ENCODE measurements at places on chromosomes 16 and 17.
A peak's percentile ranks its signal among the peaks of the same experiment; 100 is the strongest.

DNA sequence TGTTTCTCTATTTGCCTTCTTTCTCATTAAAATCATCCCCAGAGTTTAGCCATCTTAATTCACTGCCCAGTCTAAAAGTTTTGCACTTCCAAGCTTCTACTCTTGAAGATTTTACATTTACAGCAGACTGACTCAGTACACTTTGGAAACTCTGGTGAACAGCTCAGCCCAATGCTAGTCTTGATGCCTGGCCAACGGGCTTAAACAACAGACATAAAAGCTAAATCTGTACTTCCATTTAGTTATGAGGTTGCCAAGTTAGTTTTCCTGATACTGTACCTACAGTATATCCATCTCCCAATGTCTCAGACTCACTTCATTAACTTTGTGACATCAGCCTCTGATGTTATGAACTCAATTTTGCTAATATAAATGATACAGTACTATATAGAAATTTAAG lies 891.8 kb upstream of the SOX9 start:
- DNase-seq, result no peak

DNA sequence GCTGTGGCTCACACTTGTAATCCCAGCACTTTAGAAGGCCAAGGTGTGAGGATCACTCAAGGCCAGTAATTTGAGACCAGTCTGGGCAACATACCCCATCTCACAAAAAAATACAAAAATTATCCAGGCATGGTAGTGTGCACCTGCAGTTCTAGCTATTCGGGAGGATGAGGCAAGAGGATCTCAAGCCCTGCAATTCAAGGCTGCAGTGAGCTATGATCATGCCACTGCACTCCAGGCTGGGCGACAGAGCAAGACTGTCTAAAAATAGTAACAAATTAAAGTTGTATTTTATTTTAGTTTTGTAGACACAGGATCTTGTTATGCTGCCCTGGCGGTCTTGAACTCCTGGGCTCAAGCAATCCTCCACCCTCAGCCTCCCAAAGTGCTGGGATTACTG lies 18.2 kb downstream of the USP31 start:
- no peak for DNase-seq

DNA sequence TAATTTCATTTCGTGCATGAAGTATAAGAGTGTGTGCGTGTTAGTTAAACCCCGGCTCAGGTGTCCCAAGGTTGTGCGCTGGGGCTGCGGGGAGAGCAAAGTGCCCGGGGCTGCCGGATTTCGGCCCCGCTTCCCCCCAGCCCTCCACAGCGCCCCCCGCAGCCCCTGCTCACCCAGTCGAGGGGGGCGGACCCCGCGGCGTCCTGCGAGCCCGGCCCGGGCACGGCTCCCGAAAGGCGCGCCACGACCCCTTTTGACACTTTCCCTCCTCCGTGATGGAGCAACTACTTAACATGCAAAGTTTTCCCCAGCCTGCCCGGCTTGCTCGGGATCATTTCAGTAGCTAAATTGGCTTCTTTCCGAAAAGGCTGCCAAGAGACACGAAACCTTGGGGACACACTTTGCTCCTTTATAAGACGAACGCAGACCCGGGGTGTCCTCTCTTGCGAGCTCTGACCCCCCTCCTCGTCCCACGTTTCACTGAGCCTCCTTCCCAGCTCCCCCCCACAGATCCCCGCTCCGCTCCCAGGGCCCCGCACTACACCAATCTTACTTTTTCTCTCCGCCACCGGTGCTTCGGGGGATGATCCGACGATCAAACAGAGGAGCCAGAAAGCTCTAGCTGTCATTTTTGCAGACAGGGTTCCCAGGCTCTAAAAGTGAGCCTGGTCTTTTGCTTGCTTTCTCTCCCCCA lies 552 bp downstream of the C17orf58 start:
- peak; percentile 9 for DNase-seq

DNA sequence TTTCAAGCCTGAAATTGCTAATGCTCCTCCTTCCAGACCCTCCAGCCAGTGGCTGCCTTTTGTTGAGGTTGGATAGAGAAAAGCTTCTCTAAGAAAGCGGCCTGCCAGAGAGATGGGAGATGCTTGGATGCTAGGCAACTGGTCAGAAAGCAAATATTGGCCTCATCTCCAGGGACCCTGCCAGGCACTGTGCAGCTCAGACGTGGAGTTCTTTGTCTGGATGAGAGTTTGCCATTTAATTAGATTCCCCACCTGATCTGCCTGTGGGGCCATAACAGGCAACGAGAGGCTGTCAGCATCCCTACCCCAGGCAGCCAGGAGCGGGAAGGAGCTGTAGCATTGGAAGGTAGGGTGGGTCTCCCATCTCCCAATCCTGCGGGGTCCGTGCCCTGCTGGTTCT lies 52.7 kb downstream of the ASIC2 start:
- no peak for DNase-seq

- DNase-seq, result no peak
Observed at GRCh38 chr16:8194794-8195193, 395.5 kb downstream of the TMEM114 start.

GRCh38 chr17:17796787-17797061 lies 40.1 kb downstream of the SREBF1 start:
- DNase-seq, result no peak

GRCh38 chr17:74678541-74678940 lies 34.2 kb downstream of the CD300LF start:
- DNase-seq, result no peak

- peak; percentile 63 for DNase-seq
Observed at GRCh38 chr16:3509470-3509928, 8.7 kb downstream of the CLUAP1 start.

GRCh38 chr17:61307905-61308886 lies 91.4 kb upstream of the TBX2 start:
- DNase-seq, result no peak

DNA sequence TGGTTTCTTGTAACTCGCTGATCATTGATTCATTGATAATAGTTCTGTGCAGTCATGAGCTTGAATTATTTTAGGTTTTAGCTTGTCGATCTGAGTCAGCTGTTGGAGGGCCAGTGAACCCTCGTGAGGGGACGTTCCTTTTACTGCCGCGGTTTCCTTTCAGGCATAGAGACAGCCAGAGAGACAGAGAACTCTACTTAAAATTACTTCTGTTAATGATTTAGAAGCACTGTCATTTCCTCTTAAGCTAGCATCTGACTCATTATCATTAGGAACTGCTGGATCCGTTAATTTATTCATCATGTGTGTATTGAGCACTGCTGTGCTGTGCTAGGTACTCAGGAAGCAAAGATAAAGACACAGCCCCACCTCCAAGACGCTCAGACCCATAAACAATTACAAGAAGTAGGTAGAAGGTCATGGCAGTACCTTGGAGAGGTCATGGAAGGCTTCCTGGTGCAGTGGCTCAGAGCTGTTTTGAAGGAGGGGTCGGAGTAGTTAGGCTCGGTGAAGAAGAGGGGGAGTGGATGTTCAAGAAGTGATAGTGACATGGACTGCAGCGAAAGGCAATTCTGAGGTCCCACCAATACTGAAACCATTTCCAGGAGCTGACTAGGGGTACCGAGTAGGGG lies 3.3 kb downstream of the PGS1 start:
- DNase-seq, result no peak

GRCh38 chr17:75661531-75661930 lies 5.4 kb downstream of the RECQL5 start:
- no peak for DNase-seq

GRCh38 chr17:44122816-44123355 lies 555 bp downstream of the HDAC5 start:
- no peak for DNase-seq

GRCh38 chr16:89450537-89450936 lies 39.8 kb downstream of the ANKRD11 start:
- no peak for DNase-seq

DNA sequence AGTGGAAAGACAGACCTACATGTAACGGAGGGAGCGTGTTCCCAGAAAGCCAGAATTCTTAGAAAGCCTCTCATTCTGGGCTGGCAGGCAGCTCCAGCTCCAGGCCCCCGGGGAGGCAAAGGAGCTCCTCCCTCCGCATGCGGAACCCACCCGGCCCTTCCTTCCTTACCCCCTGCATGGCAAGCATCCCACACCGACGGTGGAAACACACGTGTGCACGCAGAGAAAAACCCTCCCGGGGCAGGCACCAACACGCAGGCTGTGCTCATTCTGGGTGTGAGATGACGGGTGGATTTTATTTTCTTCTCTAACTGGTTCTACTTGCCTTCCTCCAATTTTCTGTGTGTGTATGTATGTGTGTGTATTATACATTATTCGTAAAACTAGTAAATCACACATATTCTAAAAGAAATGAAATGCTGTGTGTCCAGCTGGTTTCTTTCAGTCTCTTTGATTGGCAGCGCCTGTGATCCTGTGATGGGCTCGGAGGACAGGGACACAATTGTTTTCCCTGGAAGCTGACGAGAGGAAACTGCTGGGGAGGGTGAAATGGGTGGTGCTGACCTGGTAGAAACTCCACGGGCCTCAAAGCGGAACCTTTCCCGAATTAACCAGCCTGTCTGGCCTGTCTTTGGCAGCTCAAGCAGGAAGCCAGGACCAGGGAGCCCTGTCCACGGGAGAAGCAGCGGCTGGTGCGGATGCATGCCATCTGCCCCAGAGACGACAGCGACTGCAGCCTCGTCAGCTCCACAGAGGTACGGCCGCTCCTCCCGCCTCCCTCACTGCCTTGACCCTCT lies 22.2 kb downstream of the CARD14 start:
- no peak for DNase-seq

- DNase-seq, result no peak
Observed at GRCh38 chr17:2532146-2532720, 20.5 kb upstream of the METTL16 start.

DNA sequence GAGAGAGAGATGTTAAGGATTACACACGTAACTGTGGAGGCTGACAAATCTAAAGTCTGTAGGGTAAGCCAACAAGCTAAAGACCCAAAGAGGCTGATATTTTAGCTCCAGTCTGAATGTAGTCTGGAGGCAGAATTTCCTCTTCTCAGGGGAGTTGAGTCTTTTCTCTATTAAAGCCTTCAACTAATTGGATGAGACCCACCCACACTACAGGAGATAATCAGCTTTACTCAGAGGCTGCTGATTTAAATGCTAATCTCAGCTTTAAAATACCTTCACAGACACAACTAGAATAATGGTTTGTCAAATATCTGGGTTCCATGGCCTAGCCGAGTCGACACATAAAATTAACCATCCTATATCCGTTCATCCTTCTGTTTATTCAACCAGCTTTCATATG lies 204.3 kb upstream of the PSMD7 start:
- no peak for DNase-seq

DNA sequence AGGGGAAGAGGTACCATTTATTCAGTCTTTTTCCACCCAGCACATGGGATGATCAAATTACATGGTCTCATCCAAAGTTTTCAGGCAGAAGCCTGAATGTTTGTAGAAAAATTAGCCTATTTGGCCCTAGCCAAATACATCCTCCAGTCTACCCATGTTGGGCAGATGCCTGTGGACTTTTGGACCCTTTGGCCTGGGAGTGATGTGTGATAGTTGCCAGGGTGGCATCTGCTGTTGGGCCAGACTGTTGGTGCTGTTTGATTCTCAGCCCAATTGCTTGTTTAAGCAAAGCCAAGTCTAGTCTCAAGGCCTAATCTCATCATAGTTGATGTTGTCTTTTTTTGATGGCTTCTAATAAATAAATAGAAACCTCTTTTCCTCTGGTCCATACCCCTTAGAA lies 419.0 kb downstream of the CDH13 start:
- DNase-seq, result no peak

DNA sequence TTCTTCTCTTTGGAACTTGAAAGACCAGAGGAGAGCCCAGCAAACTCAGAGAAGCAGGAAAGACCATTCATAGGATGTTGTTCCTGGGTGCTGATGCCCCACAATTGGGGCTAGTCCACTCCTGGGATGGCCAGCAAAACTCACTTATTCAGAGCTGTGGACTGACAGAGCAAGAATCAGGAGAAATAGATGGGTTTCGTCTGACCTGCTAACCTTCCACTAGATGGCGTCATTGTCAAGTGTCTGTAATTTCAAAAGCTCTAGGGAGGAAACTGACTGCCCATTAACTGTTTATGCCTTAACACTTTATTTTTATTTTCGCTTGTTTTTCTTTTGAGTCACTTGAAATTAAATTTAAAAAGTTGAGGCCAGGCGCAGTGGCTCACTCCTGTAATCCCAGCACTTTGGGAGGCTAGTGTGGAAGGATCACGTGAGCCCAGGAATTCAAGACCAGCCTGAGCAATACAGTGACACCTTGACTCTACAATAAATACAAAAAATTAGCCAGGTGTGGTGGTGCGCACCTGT lies 28.7 kb upstream of the MILR1 start:
- DNase-seq, result no peak

DNA sequence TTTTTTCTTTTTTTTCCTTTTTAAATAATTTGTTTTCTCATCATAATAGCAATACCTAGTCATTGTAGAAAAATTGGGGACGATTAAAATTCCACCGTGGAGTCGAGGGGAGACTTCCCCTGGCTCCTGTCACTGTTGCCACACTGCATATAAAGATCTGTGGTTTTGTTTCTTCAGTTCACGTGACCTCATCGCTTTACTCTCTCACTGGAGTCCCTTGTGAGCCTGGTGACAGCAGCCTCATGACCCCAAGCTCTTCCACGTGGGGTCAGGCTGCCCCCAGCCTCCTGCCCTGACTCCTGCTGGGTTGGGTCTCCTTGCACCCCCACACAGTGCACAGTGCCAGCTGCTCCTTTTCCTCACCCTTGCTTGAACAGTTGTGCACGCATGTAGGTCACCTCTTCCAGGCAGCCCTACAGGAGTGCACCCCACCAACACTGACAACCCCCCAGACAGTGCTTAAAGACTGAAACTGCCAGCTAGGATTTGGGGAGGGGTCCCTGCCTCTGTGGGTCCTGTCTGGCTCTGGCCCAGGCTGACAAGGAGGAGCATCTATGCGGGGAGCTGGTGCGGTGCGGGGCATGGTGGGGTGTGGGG lies 7.3 kb upstream of the METRNL start:
- DNase-seq, result no peak

DNA sequence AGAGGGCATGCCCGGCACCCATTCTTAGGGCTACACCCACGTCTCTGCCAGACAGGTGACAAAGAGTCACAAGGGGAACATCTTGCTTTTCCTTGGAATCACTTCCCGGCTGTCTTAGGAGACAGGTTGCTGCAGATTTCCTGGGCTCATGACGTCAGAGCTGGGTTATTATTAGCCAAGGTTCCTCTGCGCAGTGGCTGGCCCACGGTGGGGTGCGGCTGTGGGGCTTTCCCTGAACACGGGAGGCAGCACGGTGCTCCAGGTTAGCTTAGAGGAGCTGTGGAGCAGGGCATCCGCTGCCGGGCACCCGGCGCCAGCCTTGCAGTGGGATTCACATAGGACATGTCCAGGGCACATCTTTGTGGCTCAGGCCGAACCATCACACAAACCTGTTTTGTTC lies 118.0 kb upstream of the PLCG2 start:
- DNase-seq, result no peak

GRCh38 chr17:70327723-70328122 lies 158.4 kb downstream of the KCNJ2 start:
- no peak for DNase-seq

All from stimulated activated CD4-positive, alpha-beta T cell treated with anti-CD3 and anti-CD28 coated beads, TNF-alpha, amount 100 ng/mL, for 24 hours (primary cell).